Epithelial cell of proximal tubule (primary cell): ENCODE measurements at places on chromosomes 3 and 15. TPM values are rescaled to one million over a fixed set of nuclear protein-coding genes. Genes with fewer than 3 reads are reported as not detected.

HESX1 gene
- 0.14 TPM in 1 of 2 replicates, not detected in the other for total RNA-seq

GRCh38 chr3:103440539-103441203, 1005.9 kb downstream of the ZPLD1 start:
- DNase-seq, result peak; percentile 1

- no peak for DNase-seq
Measured at GRCh38 chr3:133931084-133931483, 35.4 kb upstream of the RAB6B start.

NPAP1 gene
- 0.07 TPM in 1 of 2 replicates, not detected in the other for total RNA-seq

GRCh38 chr15:61103026-61103425, 126.1 kb downstream of the RORA start:
- no peak for DNase-seq

DNA sequence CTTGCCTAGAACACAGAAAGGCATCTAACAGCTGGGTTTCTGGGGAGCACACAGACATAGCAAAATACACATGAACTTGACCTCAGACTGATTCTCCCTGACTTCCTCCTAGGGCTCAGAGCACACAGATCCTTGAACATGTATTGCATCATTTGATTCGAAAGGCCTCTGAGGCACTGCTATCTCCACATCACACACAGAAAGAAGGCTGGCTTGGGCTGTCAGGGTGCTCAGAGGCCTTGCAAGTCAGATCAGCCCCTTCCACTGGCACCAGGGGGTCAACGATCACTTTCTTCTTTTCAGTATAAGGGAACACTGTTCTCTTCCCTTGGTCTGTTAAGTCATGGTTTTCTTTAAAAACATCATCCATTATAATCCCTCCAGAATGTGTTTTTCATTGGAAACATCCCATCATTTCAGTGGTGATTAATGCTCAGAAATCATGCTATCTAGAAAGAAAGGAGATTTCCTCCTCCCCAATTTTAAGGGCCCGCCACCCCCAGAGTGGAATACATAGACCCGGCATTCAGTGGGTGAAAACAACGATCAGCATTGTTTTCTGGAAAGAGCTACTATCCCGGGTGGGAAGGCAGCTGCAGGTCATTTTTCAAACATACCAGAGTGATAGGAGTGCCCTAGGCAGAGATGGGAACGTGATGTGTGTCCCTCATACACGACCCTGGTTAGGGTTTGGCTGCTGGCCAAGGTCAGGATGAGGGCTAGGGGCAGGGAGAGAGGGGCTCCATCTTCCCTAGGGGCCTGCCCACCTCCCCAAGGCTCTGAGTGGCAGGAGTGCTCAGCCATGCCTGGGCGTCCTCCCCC, 253.3 kb upstream of the LYSMD4 start:
- no peak for DNase-seq

DNA sequence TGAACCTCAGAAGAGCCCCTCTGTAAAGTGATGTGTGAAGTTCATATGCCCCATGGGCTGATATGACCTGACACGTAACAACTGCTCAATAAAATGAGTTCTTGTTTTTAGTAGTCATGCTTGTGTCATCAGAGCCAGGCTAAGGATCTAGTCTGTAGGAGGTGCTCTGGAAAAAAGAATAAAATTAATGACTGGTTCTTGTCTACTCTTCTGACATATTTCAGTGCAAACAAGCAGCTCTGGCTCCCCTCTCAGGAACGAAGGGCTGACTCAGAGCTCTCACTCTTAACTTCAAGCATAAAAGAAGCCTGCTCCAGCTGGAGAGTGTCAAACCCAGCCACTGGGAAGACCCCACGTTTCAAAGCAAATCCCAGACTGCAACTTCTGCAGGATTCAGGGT, 77.0 kb downstream of the LRIG1 start:
- DNase-seq, result no peak

DNA sequence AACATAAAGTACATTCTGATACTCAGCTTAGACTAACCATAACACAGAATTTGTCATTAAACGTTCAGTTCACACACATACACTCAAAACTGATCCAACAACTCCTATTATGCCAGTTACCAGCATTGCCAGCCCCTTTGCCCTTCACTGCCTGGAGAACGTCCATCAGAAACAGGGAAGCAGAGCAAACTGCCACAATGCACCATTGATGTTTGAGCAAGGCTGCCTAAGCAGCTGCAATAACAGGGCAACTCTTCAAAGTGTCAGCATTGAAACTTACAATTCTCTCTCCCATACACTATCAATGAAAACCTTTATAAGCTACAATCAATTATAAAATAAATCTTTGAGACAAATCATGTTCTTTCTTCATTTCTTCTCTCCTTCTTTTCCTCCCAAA, 85.1 kb downstream of the ZBTB20 start:
- DNase-seq, result no peak

DNA sequence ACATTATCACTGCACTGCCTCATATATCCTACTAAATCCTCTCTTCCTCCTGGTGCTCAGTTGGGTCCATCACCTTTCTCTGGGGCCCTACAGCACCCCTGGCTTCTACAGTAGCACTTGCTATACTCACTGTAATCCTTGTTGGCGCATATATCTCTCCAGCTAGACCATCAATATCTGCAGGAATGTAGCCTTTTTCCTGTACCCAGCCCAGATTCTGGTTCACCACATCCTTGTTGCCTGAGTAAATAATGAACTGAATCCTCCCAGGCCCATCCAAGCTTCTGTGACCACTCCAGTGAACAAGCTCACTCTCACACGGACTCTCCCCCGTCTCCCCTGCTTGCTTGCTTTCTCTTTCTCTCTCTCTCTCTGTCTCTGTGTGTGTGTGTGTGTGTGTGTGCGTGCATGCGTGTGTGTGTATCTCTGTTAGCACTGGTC, 62.5 kb upstream of the LIPC start:
- peak; percentile 88 for DNase-seq

- DNase-seq, result no peak
Measured at GRCh38 chr3:140447136-140447535, 230.7 kb upstream of the TRIM42 start.

MAGI1 gene
- 9.6 and 10.9 TPM in 2 replicates for total RNA-seq

DNA sequence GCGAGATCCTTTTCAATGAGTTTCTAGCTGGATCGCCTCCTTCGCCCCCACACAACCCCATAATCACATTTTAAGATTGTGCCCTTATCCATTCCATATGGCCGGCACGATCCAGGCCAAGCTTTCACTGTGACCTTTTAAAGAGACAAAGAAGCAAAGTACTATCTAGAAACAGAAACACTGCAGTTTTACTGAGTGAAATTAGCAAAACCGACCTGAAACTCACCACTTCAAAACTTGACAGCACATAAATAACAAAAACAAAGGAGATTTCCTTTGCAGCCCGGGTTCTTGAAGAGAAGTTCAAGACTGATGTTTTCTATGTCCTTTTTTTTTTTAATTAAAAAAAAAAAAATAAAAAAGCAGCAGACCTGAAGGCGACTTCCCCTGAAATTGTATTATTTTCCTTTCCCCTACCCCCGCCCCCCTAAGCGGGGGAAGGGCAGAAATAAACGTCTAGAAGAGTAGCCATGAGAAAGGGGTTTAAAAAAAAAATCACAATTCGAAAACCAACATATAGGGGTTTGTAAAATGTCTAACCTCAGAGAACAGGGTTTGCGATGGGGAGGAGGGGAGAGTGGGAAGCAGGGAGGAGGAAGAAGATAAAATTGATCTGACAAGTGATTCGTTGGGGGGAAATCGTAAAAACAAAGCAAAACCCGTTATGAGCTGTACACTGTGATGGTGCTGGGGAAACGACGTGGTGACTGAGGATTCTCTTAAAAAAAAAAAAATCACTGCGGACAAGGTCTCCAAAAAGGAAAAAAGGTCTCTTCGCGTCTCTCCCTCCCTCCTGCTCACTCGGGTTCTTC, 1.5 kb downstream of the SATB1 start:
- DNase-seq, result no peak

UPK1B gene
- 23.9 and 56.4 TPM in 2 replicates for total RNA-seq

- no peak for DNase-seq
Measured at GRCh38 chr15:52706091-52706490, 26.9 kb upstream of the ATOSA start.

- no peak for DNase-seq
Measured at GRCh38 chr15:40309344-40309862, 1.7 kb upstream of the PLCB2 start.

GRCh38 chr3:48564667-48565066, 1.1 kb upstream of the UCN2 start:
- no peak for DNase-seq
